ENCODE measurements at places on chromosomes 16 and 17.

DNA sequence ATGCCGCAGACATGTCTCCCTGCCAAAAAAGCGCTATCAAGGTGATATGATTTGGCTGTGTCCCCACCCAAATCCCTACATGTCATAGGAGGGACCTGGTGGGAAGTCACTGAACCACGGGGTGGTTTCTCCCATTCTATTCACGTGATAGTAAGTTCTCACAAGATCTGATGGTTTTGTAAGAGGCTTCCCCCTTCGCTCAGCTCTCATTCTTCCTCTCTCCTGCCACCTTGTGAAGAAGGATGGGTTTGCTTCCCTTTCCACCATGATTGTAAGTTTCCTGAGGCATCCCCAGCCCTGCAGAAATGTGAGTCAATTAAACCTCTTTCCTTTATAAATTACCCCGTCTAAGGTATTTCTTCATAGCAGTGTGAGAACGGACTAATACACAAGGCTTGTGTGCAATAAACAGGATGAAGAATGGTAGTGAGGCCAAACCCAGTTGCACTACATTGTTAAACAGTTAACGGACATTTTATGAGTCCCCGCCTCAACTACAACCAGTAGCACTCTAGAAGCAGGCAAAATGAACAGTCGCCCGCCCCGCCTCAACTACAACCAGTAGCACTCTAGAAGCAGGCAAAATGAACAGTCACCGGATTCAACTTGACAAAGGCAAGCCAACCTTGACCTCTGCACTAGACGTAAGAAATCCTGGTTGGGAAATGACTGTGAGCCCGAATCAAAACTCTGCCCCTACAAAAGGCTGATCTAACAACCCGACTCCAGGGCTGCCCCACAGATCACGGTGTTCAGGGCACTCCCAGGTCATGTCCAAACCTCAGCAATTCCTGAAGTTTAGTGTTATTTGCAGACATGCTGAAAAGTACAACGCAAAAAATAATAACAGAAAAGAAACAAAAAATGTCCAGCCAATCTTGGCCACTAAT is 26.3 kb downstream of the VPS53 start:
- no peak for DNase-seq

DNA sequence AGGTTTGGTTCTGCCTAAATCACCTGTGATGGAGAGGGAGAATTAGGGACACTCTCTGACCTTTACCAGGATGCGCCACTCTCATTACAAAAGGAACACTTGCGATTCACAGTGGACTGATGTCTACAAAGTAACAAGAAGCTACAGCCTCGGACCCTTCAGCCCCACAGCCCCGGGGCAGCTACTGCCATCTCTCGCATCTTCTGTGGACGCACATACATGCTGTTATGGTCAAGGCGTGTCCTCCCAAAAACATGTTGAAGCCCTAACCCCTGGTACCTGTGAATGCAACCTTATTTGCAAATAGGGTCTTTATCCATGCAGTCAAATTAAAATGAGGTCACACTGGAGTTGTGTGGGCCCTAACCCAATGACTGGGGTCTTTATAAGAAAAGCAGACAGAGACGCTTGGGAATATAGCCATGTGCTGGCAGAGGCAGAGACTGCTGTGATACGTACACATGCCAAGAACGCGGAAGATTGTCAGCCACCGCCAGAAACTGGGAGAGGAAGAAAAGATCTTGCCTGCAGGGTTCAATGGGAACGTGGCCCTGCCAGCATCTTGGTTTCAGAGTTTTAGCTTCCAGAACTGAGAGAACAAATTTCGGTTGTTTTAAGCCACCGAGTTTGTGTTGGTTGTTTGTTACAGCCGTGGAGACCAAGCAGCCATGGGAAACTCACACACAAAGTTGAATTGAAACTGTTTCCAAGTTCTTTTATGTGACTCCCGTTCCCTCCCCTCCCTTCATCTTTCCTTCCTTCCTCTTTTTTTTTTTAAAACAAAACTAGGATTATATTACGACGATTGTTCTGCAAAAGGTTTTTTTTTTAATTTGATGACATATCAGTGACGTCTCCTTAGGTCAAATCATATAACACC is 23.1 kb downstream of the ATP2C2 start:
- no peak for DNase-seq

- DNase-seq, result no peak
Measured at GRCh38 chr16:12553191-12553590, 250.5 kb downstream of the CPPED1 start.

DNA sequence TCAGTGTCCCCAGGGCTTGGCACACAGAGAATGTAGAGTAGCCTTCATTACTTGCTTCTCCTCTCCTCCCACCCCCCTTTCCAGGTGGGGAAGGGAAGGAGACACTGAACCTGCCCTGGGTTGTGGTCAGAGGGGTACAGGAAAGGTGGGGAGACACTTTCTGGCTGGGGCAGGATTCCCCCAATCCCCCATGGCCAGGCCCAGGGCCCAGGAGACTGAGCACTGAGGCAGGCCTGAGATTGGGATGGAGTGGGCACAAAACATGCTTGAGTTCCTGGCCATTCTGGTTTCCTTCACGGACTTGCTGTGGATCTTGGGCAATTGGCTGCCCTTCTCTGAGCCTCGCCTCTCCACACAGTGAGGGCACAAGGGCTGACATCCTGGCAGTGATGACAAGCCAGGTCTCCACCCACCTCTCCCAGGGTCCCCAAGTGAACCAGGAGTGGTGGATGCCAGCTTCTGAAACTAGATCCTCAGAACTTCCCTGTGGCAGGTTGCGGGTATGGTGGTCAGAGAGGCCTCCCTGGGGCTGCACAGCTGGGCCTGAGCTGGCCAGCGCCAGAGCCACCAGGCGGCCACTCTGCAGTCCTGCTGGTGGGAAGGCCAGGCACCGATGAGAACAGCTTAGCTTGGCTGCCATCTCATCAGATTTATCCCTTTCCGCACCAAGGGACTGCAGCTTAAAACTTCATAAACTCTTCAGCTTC is 9.3 kb downstream of the ZNF629 start:
- no peak for DNase-seq

DNA sequence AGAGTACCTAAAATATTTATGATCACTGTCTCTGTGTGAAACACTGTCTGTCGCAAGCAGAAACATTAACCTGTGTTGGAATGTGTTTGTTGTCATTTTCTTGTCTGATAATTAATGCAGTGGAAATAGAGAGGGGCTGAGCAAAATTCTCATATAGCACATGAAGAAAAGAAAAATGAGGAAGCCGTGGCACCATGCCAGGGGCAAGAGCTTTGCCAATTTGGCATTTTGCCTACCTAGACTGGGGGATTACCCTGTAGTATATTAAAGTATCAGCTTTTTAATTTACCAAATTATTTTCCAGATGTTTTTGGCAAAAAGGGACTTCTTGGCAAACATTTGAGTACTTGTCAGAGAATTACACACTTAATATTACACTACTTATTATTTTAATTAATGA is 1326.6 kb upstream of the GOT2 start:
- DNase-seq, result no peak

DNA sequence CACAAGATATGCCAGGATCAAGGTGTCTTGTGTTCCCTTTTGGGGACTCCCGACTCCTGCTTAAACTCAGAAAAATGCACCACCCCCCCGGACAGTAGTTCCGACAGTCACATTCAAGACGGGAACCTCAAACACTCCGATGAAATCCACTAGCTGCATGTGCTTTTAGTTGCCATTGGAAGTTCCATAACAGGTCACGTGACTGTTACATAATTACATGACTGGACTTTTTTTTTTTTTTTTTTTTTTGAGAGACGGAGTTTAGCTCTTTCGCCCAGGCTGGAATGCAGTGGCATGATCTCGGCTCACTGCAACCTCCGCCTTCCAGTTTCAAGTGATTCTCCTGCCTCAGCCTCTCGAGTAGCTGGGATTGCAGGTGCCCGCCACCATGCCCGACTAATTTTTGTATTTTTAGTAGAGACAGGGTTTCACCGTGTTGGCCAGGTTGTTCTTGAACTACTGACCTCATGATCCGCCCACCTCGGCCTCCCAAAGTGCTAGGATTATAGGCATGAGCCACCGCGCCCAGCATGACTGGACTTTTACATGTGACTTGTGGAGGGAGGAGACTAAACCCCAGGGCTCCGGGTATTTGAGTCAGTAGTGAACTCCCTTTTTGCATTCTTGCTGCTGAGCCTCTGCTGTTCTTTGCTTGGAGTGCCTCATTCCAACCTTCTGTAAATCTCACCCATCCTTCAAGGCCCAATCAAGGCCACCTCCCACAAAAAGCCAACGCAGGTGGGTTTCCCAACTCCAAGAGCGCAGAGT is 1.6 kb downstream of the SIRT7 start:
- no peak for DNase-seq

DNA sequence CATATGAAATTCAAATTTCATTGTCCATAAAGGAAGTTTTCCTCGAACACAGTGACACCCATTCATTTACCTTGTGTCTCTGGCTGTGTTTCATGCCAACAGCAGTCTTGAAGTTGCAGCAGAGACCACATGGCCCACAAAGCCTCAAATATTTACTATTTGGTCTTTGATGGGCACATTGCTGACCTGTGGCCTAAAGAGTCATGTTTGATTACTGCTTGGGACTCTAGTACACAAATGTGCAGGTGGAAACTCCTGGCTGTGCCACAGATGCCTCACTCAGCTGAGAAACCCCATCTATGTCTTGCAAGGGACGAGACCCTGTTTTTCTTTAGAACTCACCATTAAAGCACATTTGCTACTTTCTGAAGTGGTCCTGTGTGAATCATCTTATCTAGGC is 76.7 kb downstream of the SLC6A2 start:
- no peak for DNase-seq

- no peak for DNase-seq
Measured at GRCh38 chr16:2029350-2029749, 2.6 kb downstream of the NHERF2 start.

DNA sequence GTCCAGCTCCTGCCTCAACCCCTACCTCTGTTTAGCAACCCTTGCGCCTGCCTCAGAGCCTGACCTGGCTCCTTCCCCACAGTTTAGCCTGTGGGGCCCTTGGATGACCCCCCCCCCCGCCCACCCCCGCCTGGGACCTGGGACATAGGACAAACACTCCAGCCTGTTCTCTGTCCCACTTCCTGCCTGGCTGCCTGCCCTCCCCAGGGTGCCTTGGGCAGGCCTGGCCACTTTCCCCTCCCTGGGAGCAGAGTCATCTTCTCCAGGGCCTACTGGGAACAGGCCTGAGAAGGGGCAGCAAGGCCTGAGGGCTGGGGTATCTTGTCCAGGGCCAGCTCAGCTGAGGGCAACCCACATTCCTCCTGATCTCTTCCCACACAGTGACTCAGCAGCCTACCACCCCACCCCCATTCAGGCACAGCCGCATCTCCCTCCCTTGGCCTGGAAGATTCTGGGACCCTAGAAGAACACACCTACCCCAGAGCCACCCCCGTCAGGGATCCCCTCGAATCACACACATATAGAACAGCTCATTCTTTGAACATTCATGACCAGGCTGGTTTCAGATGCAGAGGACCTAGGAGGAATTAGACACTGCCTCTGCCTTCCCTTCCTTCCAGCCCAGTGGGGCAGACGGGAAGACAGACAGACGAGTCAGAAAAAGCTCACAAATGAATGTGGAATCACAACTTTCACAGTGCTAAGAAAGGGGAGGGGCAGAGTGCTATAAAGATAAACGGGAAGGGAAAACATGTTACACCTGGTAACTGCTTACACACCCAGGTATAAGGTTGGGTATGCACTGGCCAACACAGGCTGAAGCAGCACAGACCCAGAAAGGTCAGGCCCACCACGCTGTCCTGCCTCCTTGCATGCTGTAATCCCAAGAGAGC is 6.0 kb downstream of the FHOD1 start:
- DNase-seq, result no peak

DNA sequence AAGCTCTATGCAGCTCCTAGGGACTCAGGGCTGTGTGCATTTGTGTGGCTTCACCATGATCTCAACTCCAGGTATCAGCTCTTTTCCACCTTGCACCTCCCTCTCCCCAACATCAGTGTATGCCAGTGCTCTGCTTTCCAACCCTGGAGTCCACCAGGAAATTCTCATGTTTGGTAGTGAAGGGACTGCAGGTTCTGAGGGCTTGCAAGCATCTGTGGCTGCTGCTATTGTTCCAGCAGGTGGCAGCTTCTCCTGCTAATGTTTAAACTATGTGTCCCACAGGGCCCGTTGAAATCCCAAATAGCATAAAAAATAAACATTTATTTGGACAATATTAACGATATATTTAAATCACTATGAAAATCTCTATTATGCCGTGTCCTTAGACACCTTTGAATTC is 82.0 kb downstream of the RGS9 start:
- DNase-seq, result no peak

DNA sequence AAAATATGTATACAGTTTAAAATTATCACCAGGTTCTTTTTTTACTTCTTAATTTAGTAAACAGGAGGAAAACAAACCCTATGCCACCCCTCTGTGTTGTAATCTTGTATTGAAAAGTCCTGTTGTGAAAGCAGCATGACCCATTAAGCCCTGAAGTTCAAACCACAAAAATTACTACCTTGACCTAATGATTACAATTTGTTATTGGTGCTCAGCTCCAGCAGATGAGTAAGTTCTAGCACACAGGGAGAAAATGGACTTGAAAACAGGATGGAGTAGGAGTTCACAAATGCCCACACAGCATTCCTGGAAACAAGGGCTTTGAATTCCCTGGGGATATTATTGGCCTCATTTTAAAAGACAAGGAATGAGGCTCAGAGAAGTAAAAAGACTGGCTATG is 505.8 kb upstream of the ERCC4 start:
- no peak for DNase-seq

GRCh38 chr16:86042996-86043725 is 144.2 kb downstream of the IRF8 start:
- no peak for DNase-seq

GRCh38 chr16:3089717-3090592 is 9.1 kb downstream of the ZSCAN10 start:
- DNase-seq, result no peak

- no peak for DNase-seq
Measured at GRCh38 chr17:39402890-39403605, 1.6 kb upstream of the FBXL20 start.

DNA sequence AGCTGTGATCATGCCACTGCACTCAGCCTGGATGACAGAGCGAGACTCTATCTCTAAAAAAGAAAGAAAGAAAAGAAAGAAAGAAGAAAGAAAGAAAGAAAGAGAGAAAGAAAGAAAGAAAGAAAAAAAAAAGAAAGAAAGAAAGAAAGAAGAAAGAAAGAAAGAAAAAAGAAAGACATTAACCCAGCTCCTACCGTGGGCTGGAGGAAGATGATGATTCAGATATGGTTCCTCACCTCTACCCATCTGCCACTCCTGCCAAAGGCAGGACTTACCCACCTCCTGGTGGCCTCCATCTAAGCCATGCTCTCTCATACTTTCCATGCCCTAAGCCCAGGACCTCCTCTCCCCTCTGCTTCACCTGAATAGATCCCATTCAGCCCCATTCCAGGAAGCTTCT is 93.3 kb upstream of the LHX1 start:
- no peak for DNase-seq

- no peak for DNase-seq
Measured at GRCh38 chr17:4420692-4421131, 13.0 kb upstream of the SPNS3 start.

Data from omental fat pad (tissue), 4 donors.